ENCODE measurements at places on chromosomes 2 and 18.
A peak's percentile ranks its signal among the peaks of the same experiment; 100 is the strongest.

DNA sequence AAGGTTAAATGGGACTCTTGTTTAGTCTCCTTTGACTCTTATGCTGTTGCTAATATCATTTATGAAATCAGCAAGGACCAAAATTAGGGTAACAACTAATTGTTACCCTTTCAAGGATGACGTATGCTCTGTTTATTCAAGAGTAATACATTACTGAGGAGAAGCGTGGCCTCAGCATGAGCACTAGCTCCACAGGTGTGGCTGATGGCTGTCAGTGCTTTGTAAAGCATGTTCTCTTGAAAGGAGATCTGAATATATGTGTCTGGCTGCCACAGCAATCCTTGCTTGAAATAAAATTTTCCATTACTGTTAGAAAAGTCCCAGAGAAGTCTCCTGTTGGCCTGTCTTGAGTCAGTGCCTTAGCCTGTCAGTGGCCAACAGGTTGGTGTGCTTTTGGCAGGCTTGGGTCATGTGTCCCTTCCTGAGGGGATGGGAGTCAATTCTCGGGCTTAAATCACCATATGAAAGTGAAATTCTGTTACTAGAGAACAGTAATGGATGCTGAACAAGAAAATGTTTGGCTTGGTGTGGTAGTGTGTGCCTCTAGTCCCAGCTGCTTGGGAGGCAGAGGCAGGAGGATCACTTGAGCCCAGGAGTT is 32.7 kb downstream of the ABI2 start:
- no peak for DNase-seq

GRCh38 chr2:39487398-39488250 is 50.5 kb upstream of the MAP4K3 start:
- no peak for DNase-seq

DNA sequence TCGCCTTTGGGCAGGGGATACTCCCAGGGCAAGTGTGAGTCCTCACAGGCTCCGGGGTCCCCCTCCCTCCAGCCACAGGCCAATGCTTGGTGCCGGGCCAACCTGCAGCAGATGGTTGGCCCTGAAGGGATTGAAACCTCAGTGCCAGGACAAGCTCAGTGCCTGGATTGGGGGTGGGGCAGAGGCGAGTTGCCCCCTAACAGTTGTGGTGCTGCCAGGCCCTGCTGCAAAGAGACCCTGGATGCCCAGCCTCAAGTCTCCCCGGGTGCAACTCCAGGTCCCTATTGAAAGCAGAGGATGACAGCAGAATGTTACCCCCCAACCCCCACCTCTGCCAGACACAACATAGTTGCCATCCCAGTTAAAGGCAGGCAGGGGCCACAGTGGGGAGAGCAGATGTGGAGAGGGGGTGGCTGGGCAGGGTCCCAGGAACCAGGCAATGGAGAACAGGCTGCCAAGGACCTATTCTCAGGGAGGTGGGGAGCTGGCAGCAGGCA is 9.5 kb upstream of the RNF103 start:
- DNase-seq: no peak

- no peak for DNase-seq
Observed at GRCh38 chr2:174846218-174846617, 81.9 kb upstream of the CHRNA1 start.

DNA sequence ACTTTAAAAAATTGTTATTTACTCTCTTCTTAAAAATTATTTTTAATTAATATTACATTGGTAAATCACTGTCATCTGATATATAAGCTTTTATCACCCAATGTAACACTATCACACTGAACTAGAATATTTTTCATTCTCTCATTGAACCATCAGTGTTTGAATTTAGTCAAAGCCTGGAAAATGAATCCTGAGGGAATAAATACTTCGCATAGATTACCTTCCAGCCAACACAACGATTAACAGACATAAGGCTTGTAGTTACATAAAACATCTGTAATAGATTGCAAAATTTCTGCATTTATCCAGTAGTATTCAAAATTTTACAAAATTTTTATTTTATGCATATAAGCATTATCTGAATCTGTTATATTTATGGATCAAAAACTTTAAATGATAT is 314.9 kb downstream of the ERBB4 start:
- DNase-seq: no peak

DNA sequence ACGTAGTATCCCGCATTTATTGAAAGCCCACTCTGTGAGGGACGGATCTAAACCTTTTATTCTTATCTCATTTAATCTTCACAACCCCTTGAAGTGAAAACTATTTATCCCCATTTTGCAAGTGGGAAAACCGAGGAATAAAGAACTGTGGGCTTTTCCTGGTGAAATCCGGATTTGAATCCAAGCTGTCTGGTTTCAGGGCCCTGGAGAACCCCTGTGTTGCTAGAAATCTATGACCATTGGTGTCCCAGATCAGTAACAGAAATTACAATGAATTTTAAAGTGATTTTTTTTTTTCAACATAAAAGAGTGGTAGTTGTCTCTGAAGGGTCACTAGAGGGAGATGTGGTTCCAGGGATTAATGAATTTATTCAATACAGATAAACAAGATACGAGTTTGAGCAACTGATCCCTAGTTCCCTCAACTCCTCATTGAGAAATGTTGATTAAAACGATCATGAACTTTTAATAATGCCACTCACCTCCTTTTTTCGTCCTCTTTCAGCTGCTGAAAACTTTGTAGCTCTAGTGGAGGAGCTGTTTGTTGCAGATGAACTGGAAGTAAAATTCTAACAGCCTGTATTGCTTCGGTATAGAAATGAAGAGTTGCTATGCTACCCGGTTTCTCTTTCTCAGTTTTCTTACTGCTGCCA is 940 bp downstream of the XRCC5 start:
- no peak for DNase-seq

DNA sequence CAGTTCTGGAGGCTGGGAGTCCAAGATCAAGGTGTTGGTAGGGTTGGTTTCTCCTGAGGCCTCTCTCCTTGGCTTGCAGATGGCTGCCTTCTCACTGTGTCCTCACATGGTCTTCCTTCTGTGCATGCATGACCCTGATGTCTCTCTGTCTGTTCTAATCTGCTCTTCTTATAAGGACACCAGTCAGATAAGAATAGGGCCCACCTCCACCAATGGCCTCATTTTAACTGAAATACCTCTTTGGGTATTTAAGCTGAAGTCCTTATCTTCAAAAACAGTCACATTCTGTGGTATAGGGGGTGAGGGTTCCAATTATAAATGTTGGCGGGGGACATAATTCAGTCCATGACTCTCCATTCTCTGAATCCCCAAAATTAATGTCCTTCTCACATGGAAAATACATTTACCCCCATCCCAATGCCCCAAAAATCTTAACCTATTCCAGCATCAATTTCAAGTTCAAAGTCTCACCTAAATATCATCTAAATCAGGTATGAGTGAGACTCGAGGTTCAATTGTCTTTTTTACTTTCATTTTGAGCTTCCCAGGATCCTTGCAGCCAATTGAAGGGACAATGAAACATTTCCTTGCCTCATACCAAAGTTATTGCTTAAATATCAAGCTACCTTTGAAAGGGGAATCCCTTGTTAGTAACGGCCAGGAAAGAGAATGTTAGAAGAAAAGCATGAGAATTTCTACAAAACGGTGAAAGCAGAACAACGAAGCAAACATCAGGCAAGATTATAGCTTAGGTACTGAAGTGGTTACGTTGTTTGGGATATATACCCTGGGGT is 20.6 kb upstream of the CNOT11 start:
- no peak for DNase-seq

DNA sequence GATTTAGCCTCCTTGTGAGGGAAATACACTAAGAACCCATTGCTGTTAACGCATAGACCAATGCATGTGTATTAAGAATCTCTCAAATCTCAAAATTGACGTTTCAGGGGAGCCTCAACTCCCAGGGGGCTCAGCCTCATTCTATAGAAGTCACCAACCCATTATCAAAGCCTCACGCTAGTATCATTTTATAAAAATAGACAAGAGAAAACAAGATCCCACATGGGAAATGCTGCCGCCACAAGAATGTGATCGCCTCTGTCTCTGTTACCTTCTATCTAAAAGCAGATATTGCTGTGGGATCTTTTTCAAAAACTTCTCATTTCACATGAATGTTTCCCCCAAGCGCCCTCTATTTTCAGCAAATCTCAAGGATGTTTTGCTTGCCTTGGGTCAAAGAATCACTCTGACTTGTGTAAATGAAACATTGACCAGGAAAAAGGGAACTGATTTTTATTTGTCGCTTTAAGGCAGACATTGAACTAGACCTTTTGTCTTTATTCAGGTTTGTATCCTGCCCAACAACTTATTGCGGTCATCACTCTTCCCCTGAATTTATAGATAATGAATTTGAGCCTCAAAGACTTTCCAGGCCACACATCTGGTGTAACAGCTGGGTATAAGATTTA is 679.0 kb upstream of the ID2 start:
- DNase-seq: peak; percentile 16

- no peak for DNase-seq
Observed at GRCh38 chr2:70706026-70706795, 61.8 kb downstream of the ADD2 start.

- no peak for DNase-seq
Observed at GRCh38 chr2:16303761-16304160, 361.9 kb downstream of the CYRIA start.

- DNase-seq: no peak
Observed at GRCh38 chr2:9410108-9410507, 13.2 kb downstream of the ITGB1BP1 start.

DNA sequence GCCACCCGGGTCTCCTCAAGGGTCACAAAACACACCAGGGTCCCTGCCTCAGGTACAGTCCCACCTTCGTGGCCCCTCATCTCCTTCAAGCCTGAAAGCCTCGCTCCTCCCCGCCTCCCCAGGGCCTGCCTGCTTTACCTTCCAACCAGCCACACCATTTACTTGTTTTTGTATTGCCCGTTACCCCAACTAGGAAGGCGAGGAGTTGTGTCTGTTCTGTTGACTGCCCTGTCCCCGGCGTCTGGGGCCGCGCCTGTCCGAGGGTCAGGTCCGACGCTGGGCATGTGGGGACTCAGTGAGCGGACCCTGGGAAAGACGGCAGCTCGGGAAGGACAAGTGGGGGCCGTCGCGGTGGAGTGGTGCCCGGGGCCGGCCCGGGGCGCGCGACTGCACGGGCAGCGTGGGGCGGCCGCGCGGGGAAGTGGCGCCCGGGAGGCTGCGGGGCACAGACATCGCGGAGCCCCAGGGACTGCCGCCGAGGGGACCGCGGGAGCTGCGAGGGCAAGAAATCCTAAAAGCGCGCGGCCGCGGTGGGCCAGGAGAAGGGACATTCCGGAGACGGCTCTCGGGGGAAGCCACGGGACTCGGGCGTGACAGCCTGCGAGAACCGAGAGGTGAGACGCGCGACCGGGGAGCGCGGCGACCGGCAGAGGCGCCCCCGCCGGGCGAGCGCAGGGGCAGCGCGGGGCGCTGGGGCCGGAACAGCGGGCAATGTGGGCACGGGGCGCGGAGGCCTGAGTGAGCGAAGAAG is 797 bp upstream of the GRHL1 start:
- DNase-seq: no peak

DNA sequence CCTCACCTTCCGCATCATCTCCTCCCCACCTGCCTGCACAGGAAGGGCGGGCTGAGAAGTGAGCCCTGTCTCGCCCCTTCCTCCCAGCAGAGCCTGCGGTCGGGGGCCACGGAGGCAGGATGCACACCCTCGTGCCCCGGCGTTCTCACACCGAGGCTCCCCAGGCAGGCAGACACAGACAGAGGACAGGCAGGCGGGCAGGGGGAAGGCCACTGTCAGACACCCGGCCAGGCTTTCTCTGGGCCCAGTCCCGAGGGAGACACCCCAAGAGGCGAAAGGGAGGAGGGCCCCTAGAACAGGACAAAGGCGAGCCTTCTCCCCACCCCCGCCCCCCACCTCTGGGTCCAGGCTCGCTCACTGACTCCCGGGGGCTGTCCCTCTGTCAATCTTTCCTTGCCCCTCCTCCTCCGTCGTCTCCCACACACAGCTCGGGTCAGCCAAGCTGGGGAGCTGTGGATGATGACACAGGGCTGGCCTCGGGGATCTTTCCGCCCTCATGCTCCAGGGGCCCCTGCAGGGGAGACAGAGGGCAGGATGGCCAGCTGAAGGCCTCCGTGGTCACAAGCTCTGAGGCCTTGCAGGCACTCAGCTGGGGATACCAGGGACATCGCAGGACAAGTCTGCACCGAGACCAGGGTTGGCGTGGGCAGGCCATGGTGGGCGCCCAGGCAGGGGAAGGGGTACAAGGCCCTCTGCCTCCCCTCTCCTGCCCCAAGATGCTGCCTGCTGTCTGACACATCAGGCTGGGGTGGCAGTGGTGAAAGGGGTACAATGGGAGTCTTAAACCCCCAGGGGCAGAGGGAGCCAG is 24.9 kb downstream of the BIN1 start:
- no peak for DNase-seq

GRCh38 chr18:48999569-48999968 is 48.8 kb upstream of the SMAD7 start:
- no peak for DNase-seq

DNA sequence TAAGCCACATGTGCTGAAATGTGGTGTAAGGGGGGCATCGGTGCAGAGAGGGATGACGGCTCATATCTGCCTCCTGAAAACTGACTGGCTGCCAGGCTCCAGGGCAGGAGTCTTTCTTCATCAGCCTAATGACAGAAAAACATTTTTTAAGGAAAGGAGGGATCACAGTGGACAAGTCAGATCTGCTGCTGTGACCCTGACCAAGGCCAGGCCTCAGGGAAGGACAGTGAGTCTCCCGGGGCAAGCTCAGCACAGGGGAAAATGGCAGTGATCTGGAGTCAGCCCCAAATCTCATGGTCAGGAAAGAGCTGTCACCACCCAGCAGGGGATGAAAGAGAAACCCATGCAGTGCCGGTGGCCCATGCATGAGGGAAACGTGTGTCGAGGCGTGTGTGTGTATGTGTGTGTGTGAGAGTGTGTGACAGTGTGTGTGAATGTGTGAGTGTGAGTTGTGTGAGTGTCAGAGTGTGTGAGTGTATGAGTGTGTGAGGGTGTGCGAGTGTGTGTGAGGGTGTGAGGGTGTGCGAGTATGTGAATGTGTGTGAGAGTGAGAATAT is 134.5 kb downstream of the INHBB start:
- no peak for DNase-seq

- DNase-seq: no peak
Observed at GRCh38 chr2:235614900-235615712, 121.3 kb downstream of the AGAP1 start.

DNA sequence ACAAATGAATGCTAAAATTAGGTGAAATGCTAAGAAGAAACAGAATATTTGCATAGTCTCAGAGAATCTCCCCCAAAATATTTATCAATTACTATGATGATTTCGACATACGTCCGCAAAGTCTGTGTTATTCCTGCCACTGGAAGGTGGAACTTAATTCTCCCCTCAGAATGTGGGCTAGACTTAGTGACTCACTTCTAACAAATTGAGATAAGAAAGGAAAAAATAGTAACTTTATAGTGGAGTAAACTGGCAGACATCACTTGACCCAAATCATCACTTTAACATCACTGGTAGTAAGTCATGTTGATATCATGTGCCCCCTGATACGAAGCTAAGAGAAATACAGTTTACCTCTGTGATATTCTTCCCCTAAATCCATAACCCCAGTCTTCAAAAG is 23.5 kb downstream of the HADHB start:
- no peak for DNase-seq

All from SK-N-MC (cell line).